ENCODE measurements at places on chromosomes 6 and 20.

DNA sequence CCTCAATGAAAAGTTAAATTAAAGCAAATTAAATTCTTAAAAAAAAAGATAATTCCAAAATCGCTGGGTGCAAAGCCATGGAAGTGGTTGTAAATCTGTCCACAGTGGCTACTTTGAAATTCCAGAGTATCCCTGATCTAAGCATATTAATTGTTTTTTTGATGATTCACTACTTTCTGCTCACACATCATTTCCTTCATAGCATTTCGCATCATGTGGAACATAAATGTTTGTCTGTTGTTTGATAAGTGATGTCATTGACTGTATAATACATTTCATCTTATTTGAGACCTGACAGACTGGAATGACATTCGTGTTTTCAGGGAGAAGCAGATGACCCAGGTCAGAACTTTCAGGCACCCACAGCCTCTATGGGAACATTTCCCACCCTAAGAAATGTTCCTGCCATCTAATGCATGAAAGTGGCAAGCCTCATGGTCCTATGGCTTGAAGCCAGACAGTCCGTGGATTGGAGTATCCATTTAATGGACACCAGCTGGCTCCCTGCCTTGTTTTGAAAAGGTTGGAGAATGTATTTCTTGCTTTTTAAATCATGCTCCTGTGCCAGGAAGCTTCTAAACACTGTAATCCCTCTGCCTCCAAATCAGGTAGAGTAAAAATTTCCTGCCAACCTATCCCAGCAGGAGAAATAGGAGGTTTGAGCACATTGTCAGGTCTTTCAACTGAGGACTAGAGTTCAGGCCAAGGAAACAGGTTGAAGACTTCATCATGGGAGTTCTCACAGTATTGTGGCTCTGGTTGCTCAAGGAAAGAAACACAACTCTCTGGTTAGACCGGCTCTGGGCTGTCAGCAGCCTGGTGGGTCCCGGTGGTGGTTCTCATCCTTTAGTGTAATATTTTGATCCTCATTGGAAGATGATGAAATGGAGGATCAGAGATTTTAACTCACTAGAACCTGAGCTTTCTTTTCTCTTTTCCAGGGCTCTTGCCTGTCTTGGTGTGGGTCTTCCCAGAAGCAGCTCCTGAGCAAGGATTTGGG is 157.9 kb downstream of the SLC24A3 start:
- no peak for DNase-seq

DNA sequence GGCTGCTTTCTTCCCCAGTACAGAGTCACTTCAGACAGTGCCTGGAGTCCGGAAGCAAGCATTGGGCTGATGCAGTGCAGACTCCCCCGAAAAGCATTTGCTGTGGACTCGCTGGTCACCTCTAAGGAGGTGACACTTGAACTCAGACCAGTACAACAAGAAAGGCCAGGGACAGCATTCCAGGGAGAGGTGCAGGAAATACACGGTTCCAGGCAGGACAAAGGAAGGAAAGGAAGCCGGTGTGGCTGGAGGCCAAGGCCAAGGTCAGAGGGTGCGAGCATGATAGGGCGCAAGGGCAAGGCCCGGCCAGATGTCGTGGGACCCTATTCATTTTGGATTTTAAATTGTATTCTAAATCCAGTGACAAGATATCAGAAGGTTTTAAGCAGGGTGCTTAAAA is 160.9 kb downstream of the ZMYND8 start:
- no peak for DNase-seq

- no peak for DNase-seq
Observed at GRCh38 chr6:159170999-159171712, 2.0 kb downstream of the FNDC1 start.

GRCh38 chr6:1574890-1575209 is 34.9 kb upstream of the FOXC1 start:
- DNase-seq, result no peak

- no peak for DNase-seq
Observed at GRCh38 chr6:51856508-51856907, 230.9 kb downstream of the PKHD1 start.

DNA sequence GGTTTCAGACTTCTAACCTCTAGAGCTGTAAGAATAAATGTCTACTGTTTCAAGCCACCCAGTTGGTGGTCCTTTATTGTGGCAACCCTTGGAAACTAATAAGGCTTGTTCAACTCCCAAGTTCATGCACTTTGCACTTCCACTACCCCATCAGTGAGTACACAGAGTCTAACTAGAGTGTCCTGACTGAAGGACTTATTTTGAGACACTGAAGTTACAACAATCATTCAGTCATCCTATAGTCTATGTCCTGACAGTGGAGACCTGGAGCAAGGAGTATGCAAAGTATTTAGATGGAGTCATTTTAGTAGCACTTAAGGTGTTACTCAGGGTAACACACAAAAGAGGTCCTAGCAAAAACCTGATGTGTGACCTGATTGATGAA is 62.6 kb downstream of the VGLL2 start:
- DNase-seq, result no peak

GRCh38 chr6:157993076-157993475 is 11.4 kb downstream of the SYNJ2 start:
- no peak for DNase-seq

DNA sequence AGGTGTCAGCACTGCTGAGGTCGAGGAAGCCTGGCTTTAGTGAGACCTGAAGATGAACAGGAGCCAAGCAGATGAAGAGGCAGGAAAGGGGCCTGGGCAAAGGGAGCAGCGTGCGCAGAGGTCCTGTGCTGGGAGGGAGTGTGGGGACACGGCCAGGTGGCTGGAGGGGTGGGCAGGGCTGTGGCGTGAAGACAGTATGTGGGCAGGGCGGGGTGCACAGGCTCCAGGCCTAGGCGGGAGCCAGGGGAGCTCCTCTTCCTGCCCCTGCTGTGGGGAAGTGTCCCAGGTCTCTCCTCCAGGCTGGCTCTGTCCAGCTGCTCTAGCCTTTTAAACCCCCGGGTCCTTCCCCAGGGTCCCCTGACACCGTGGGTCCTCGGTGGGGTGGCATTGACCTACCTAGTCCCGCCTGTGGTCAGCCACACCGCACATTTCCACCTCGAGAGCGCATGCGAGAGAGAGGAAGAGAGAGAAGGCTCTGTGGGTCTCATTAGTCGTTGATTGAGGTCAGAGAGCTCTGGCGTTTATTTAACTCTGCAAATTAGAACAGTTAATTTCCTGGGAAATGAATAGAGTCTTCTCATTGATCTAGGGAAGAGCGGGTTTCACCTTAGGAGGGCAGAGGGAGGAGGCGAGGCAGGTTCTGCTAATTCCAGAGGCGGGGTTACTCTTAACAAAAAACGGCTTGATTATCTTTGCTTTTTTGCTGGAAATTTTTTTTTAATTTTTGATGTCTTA is 68.8 kb downstream of the CDH4 start:
- no peak for DNase-seq

DNA sequence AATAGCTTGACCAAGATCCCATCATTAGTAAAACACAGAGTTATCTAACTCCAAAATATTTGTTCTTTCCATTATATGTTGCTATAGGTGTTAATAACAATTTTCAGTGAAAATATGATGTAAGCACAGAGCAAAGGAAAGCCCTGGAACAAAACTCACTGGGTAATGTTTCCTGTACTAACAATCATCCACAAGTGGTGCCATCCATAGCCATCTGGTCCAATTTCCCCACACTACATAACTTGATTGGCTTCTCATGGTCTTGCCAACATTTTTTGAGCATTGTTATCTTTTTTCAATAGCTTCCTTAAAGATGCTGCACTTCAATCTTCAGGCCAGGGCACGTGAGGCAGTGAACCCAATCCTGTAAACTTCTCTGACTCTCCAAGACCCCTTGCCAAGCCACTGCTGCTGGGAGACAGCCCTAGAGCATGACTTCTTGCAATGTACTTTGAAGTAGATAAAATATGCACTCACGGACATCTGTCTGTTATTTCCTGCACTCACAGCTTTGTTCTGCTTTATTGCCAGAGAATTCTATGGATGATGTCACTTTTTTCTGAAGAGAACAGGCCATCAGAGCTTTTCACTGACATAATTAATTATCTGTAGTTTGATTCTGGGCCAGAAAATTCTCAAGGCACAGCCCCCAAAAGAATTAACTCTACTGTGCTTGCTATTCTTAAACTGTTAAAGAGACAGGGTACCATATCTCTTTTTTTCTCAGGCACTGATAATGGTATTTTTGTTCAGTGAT is 97.5 kb upstream of the TMEM30A start:
- no peak for DNase-seq

- DNase-seq, result no peak
Observed at GRCh38 chr6:105900125-105900937, 185.8 kb upstream of the PRDM1 start.

DNA sequence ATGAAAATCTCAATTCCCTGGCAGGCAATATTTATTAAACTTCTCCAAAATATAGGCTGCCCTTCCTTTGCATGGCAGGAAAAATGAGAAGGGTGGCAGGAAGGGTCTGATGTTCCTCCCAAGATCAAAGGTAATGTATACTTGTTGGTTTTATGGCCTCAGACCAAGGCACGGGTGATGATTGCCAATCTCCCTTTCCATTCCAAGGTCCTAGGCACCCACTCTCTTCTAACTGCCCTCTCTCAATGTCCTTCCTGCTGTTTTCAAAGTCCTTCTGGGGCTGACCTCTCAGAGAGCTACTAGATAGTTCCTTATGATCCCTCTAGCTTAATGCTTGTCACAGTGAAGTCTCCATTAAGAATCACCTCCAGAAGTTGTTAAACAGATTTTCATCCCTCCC is 15.6 kb upstream of the JAG1 start:
- DNase-seq, result no peak

DNA sequence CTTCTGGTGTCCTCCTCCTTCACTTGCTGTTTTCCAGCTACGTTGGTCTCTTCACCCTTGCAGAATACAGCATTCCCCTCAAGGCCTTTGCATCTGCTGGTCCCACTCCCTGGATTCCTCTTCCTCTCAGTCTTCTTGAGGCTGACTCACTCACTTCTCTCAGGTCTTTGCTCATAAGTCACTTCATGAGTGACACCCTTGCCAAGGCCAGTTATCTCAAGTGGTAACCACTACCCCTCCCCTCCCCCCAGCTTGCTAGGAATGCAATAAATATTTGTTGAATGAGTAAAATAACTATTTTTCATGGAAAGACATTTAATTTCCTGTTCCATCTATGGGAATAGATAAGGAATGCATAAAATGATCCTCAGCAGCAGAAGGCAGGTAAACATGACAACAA is 131.7 kb downstream of the PLCB4 start:
- no peak for DNase-seq

All from activated naive CD4-positive, alpha-beta T cell (primary cell).